ENCODE measurements at places on chromosomes 13 and 19.

DNA sequence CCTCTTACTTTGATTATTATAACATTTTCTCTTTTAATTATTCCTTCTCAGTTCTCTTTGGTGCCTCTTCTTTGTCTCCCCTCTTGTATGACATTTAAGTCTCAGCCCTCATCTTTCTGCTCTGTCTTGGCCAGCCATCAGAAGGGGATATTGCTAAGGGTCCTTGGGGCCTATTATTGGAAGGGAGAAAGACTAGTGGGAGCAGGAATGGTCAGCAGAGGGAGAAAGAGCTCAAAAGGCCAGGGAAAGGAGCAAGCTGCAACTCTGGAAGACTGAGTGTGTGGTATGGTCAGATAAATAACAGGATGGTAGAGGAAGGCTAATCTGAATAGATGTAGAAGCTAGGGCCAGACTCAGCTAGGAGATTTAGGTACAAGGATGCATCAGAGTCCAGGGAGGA is 336.9 kb downstream of the TDRD3 start:
- DNase-seq = no peak

DNA sequence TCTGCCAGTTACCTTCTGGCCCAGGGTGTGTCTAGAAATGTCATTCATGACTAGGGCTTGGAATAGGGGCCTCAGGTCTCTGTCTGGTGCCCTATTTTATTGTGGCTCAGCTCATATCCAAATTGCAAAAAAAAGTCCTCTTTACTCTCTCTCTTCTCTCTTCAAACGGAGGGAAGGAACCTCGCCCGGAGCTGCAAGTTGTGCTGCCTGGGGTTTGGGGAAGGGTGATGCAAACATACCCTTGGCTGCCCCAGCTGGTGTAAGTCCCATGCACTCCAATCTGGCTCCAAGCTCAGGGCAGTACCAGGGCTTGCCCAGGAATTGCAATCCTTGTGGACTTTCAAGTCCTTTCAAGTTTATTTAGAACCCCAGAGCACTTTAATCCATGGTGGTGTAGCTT is 549.6 kb downstream of the PCDH17 start:
- DNase-seq = no peak

DNA sequence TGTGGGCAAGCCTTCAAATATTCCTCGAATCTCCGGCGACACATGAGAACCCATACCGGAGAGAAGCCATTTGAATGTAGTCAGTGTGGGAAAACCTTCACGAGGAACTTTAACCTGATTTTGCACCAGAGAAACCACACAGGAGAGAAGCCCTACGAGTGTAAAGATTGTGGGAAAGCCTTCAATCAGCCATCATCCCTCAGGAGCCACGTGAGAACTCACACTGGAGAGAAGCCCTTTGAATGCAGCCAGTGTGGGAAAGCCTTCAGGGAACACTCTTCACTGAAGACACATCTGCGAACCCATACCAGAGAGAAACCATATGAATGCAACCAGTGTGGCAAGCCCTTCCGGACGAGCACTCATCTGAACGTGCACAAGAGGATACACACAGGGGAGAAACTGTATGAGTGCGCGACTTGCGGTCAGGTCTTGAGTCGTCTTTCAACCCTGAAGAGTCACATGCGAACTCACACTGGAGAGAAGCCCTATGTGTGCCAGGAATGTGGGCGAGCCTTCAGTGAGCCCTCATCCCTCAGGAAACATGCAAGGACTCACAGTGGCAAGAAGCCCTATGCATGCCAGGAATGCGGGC is 28.8 kb downstream of the ZNF333 start:
- DNase-seq = no peak

DNA sequence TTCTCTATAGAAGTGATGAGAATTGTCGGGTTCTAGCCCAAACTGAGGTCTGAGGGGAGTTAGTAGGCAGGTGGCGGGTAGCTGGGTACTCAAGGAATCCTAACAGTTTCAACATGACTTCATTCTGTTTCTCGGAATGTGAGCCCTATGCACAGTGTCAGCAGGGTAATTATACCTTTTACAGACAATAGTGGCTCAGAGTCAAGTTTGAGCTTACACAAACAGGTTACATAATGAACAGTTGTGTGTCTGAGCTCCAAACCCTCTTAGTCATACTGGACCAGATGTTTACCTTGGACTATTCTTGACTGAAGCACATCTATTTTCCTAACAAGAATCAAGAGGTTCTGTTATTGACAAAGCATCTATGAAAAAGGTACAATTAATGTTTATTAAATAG is 1066.7 kb upstream of the PCDH20 start:
- no peak for DNase-seq

DNA sequence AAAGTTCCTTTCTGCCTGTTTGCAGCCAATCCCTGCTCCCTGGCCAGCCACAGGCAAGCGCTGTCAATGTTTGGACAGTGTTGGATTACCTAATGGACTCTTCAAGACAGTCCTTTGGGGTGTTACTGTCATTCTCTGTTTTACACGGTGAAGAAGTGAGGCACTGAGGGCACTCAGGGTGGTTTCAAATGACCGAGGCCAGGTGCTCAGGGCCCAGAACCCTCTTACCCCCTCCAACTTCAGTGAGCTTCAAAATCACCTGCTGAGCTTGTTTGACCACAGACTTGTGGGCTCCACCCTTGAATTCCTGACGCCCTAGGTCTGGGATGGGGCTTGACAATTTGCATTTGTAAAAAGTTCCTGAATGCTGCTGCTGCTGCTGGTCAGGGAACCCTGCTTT is 97.9 kb downstream of the GGACT start:
- DNase-seq = no peak

GRCh38 chr13:70604448-70604847 is 496.2 kb upstream of the KLHL1 start:
- DNase-seq = peak; percentile 14

DNA sequence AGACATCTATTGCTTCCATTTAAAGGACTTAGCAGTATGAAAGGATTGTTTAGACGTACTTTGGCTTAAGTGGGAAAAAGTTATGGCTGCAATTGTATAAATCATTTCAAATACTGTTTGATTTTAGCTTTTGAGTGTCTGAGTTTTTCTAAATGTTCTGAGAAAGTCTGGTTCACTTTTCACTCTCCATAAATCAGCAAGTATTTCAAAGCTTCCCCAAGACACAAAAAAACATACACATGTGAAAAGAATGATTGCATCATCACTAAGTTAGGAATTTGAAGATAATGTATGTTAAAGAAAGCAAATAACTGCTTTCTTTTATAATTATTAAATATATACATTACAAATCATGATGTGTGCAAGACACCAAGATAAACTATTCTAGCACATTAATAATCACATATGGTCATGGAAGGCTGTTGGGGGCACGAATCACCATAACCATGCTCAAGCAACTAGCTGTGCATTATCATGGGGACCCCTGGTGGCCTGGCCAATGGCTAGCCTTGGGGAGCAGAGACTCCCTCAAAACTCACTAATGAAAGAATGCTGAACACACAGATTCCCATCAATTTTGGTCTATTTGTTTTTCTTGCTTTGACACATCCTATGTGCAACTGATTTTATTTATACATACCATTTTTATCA is 111.1 kb downstream of the MIPEP start:
- DNase-seq = no peak

DNA sequence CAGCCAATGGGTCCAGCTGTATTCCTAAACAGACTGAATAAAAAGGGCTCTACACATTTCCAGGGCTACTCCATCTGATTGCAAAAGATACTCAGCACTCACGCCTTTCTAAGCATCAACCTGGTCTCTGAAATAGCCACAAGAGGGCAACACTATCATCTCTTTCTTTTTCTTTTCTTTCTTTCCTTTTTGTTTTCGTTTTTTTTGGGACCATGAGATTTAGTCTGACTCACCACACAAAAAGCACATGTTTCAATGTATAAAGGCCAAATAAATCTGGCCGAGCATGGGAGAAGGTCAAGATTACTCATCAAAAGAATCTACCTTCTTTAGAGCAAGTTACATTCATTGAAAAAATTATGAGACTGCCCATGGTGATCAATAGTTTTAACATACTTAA is 805.6 kb upstream of the ARGLU1 start:
- DNase-seq = peak; percentile 3

GRCh38 chr19:11102944-11103343 is 13.7 kb downstream of the LDLR start:
- no peak for DNase-seq

DNA sequence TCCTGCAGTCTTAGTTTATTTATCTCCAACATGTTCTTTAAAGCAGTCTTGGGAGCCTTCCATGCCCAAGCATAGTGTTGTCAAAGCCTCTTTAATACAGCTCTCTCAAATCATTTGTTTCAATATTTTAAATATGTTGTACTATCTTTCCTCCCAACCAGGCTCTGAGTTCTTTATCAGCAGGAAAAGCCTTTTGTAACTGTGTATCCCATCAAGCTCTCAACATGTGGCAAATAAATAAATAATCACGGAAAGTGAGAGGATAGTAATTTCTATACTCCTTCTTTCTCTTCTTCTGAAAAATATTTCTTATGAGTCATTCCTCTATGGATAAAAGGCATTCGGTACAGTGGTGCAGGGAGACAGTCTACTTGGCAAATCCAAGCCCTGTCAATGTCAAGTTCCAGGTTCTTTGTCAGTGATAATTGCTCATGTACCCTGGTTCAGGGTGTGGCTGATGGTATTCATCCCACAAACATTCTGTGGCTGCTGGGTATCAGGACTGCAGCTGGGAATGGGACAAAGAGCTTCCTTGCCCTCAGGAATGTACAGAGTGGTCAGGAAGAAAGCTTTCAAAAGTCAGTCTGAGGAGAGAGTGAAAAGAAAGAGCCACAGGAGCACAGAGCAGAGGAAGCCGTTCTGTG is 384.3 kb downstream of the EFNB2 start:
- no peak for DNase-seq

GRCh38 chr19:35116072-35116801 is 614 bp downstream of the FXYD3 start:
- no peak for DNase-seq

DNA sequence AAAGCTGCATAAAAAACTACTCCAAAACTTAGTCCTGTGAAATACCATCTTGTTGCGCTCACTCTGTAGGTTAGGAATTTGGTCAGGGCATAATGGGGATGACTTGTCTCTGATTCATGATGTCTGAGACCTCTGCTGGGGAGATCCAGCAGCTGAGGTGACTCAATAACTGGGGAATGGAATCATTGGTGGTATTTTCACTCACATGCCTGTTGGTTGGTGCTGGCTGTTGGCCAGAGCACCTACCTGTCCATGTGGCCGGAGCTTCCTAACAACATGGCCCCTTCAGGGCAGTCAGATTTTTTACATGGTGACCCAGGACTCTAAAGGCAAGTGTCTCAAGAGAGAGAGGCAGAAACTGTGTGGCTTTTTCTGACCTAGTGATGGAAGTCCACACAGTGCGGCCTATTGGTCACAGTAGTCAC is 7.4 kb upstream of the ESD start:
- no peak for DNase-seq

DNA sequence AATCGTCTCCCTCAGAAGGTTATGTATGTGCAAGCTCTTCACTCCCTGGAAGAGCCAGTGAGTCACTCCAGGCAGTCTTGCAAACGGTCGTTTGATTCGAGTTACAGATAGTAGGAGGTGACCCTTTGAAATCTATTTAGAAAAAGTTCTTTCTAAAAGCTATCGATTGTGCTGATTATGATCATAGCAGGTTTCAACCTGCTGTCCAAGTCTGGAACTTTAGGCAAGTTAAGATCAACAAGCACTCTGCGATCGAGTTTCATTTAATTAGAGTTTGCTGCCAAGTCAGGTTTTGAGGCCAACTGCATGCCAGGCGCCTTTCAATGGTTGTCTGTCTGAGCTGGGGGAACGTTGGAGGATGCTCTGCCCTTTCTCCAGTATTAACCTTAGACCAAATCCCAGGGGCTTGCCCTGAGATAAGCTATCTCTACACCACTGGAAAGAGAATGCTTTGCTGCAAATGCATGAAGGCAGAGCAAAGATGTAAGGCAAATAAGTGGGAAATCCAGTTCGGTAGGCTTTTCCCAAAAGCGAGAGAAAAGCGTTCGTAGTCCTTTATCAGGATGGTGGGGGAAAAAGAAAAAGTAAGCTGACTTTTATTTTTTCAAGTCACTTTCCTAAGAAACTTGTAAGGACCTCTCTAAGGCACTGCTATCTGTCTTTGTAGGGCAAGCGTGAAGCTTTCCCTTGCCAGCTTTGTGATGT is 287.5 kb downstream of the ATP8A2 start:
- DNase-seq = no peak

DNA sequence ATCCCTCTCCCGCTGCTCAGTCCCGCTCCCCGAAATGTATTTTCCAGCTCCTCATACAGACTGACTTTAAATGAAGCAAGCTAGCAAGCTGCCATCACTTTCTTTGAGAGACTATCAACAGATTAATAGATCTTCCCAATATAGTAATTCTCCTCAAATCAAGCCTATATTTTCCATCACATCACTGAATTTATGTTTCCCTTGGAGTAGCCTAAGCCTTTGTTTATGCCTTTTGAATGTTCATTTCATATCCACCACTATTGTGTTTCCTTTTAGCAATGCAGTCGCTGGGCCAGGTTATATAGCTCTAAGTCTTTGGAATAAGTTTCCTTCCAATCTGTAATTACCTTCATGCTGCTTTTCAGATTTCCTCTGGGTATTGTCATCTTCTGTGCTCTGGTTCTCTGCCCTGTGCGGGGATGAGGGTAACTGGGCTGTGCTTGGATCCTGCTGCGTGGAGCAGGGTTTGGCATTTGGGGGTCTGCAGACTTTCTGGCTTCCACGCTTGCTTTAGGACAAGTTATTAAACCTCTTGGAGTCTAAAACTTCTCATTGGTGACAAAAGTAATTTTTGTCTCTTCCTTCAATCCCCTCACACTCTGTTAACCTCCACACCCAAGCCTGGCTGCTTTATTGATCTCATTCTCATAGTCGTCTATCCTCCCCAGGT is 256.9 kb downstream of the DLEU7 start:
- DNase-seq = no peak

DNA sequence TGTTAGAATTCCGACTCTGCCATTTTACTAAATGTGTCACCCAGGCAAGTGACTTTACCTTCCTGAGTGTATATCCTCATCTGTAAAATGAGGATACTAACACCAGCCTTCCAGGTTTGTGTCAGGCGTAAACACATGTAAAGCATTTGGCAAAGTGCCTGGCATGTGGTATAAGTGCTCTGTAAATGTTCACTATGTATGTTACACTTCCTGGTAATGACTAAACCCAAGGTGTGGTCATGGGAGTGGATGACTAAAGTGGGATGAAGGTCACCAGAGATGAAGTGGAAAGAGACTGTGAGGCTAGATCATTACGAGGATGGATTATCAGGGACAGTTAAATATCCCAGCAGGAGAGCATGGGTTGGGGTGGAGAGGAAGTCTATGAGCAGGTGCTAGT is 25.6 kb downstream of the DEDD2 start:
- DNase-seq = peak; percentile 52

Measured in HuH-7 (cell line).